Activated naive CD8-positive, alpha-beta T cell treated with anti-CD3 and anti-CD28 coated beads for 36 hours (primary cell): ENCODE measurements at places on chromosomes 2 and 18. TPM values are rescaled to one million over a fixed set of nuclear protein-coding genes. Genes with fewer than 3 reads are reported as not detected.

- DNase-seq, result no peak
These were observed 642.0 kb downstream of the DPP10 start for GRCh38 chr2:115084446-115084845.

DNA sequence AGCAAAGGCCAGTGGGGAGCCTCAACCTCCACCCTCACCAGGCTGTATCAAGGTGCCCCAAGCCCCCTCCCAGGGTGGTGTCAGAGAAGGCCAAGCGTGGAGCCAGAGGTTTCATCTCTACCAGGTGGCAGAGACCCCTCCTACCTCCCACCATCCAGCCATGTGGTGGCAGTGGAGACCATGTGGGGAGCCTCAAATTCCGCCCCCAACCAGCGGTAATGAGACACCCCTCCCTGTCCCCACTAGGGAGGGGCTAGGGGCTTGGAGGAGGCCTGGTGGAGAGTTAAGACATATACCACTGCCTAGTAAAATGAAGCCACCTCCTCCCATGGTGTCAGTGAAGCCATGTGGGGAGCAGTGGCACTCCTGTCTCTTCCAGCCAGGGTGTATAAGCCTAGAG is 24.4 kb upstream of the YPEL5 start:
- DNase-seq, result no peak

Gene SRBD1
- 19.1 TPM for total RNA-seq

DNA sequence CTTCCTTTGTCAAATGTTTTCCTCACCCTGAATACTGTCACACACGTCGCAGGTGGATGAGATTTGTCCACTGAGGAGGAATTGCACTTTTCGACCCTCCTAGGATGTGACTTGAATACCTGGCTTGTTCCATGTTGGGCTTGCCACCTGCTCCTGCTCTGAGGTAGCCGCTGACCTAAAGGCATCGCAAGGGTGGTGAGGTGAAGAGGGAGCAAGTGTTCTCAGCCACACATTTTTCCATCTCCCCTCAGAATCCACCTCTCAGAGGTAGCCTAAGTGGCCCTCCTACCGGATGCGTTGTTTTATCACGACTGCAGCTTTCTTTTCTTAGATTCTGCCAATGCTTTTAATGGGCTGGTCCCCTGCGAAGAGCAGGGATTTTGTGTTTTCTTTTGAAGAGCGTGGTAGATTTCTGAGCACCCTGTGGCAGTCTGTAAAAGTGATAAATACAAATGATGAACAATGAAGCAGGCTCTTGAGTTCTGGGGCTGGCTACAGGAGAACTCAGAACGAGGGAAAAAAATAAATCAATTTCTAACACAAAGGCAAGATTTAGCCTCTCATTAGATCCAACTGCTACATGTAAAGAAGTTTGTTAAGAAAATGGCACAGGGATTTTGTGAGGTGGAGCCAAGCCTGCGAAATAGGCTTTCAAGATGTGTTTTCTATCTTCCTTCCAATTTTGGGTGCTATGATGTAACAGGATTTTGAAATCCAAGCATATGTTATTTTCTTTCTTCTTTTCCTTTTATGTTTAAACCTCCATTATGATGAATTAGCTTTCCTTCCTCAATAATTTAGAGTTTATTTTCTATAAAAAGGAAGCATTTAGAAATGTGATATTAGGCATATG is 386.7 kb downstream of the TGIF1 start:
- no peak for DNase-seq

Gene ERMN
- total RNA-seq, result 1.9 TPM

- no peak for DNase-seq
These were observed 3.6 kb upstream of the KYNU start for GRCh38 chr2:142873831-142874287.

GRCh38 chr2:212958133-212958532 is 193.3 kb downstream of the IKZF2 start:
- DNase-seq, result no peak

GRCh38 chr2:152483276-152484063 is 148.5 kb downstream of the FMNL2 start:
- no peak for DNase-seq

GRCh38 chr2:241000831-241001321 is 2.5 kb downstream of the SNED1 start:
- DNase-seq, result no peak

Gene PLEK
- total RNA-seq, result 2.3 TPM

GRCh38 chr2:230634146-230634545 is 78.5 kb upstream of the CAB39 start:
- no peak for DNase-seq

Gene PRKCE
- total RNA-seq, result 8.0 TPM

Gene PDIA6
- total RNA-seq, result 147 TPM

- DNase-seq, result no peak
These were observed 8.3 kb downstream of the EFR3B start for GRCh38 chr2:25050128-25050527.

Gene GPBAR1
- total RNA-seq, result 0.58 TPM

- DNase-seq, result peak; percentile 2
These were observed 46.3 kb upstream of the VIT start for GRCh38 chr2:36650031-36650829.

Gene XDH
- total RNA-seq, result not detected

Gene BIN1
- 98.8 TPM for total RNA-seq

Gene IL36RN
- total RNA-seq, result not detected

GRCh38 chr2:207831584-207832248 is 62.0 kb upstream of the FZD5 start:
- no peak for DNase-seq
